ENCODE measurements at places on chromosomes 13 and 19.

- DNase-seq, result no peak
Observed at GRCh38 chr13:43269037-43269481, 245.7 kb downstream of the DNAJC15 start.

- no peak for DNase-seq
Observed at GRCh38 chr13:36430247-36431203, 1.8 kb upstream of the CCNA1 start.

DNA sequence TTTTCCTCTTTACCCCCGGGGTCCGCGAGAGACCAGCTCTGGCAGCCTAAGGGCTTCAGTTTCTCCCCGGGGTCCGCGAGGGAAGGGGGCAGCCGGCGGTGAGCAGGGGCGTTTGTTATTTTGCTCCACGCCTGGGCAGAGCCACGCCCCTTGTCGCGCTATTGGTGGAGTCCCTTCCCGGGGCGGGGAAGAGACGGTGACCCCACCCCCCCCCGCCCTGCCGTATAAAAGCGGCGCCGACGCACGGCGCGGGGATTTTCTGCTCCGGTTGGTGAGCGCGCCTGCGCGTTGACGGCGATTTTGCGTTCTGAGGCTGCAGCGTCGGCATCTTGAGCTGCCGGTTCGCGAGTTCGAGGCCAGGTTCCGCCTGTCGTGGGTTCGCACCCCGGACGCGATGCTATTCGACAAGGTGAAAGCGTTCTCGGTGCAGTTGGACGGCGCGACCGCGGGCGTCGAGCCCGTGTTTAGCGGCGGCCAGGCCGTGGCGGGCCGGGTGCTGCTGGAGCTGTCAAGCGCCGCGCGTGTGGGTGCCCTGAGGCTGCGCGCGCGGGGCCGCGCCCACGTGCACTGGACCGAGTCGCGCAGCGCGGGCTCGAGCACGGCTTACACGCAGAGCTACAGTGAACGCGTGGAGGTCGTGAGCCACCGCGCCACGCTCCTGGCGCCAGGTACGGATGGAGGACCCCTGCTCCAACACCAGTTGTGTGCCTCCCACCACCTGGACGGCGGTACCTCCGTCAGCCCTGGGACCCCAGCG lies at the start of gene ARRDC2:
ARRDC2 (plus strand) TSS at position 254 of the 757 bp plus-strand sequence; CDS start at position 395, 141 bp downstream.
- DNase-seq, result peak; percentile 91

DNA sequence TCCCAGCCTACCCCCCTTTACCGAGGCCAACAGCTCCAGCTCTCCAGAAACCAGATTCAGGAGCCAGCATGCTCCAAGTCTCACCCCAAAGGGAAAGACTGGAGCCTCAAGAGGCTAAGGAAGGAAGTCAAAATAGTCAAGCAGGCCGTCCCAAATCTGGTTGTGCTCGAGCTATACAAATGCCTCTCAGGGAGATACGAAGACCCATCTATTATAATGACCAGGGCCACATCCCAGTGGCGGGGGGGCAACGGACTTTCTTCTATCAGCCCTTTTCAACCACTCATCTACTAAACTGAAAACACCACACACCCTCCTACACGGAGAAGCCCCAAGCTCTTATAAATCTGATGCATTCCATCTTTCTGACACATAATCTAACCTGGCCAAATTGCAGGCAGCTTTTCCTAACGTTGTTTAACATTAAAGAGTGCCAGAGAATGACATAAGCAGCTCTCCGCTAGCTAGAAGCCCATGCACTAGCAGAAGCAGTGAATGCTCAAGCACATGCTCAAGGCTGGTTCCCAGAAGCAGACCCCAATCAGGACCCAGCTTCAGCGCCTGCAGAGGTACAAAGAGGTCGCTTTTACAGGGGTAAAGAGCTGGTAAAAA lies 104.6 kb upstream of the ZNF98 start:
- DNase-seq, result no peak

DNA sequence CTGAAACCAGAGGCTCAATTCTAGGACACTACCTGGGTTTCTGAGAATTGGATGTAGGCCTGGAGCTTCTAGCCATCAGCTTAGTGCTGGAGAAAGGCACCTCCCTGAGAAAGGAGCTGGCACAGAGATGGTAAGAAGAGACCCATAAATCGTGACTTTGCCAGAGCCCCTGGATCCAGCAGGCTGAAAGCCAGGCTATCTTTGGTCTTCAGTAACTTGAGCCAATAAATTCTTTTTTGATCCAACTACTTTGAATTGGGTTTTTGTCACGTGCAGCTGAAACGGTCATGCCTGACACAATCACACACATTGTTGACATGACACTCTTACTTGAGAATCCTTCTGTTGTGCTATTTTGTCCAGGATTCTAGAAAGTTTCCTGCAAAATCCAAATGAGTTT lies 103.4 kb downstream of the LHFPL6 start:
- no peak for DNase-seq

GRCh38 chr19:38792250-38793111 lies 3.5 kb downstream of the LGALS7B start:
- DNase-seq, result peak; percentile 77

DNA sequence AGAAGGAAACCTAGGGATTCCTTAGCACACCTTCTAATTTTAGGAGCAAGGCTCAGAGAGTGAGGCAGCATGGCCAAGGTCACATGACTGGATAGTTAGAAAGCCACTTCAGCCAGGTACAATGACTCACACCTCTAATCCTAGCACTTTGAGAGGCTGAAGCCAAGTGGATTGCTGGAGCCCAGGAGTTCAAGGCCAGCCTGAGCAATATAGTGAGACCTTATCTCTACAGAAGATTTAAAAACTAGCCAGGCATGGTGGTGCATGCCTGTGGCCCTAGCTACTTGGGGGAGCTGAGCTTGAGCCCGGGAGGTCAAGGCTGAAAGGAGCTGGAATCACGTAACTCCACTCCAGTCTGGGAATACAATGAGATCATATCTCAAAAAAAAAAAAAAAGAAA lies 69.2 kb downstream of the TEX26 start:
- DNase-seq, result no peak

- no peak for DNase-seq
Observed at GRCh38 chr19:48558018-48558684, 6.2 kb downstream of the SULT2B1 start.

GRCh38 chr13:43041369-43041921 lies 18.1 kb downstream of the DNAJC15 start:
- no peak for DNase-seq

- DNase-seq, result no peak
Observed at GRCh38 chr13:100666124-100666523, 8.5 kb downstream of the TMTC4 start.

- DNase-seq, result no peak
Observed at GRCh38 chr19:22610121-22610520, 24.0 kb upstream of the ZNF492 start.

DNA sequence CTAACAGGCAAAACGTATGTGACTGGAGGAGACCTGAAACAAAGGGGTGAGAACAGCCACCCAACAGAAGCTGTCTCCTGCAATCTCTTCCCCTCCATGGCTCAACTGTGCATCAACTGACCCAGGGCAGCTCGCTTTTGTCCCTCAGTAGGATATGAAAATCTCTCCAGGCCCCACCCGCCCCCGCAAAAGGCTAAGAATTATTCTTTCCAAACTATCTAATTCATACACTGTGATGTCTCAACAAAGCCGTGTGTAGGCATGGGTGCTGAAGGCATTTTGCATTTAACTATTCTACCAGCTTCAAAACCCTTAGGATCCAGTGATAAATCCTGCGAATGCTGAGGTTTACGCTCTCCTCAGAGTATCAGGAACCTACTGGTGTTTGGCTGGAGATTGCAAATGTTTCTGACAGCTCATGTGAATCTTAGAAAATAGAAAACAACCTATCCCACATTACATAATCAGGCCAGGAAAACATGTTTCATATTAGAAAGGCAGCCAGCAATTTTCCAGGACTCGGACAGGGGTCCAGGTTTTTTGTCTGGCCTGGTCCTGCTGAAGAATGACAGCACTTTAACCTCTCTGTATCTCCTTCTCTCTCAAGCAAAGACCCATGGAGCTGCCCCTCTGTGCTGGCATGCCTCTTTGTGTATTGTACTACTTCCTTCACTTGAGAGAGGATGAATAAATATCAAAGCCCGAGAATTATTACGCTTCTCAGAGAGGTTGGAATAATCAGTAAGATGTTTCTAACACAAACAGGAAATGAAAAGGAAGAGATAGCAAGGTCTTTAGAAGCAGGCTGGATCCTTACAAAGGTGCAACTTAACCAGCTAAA lies 17.3 kb downstream of the DHRS12 start:
- no peak for DNase-seq

DNA sequence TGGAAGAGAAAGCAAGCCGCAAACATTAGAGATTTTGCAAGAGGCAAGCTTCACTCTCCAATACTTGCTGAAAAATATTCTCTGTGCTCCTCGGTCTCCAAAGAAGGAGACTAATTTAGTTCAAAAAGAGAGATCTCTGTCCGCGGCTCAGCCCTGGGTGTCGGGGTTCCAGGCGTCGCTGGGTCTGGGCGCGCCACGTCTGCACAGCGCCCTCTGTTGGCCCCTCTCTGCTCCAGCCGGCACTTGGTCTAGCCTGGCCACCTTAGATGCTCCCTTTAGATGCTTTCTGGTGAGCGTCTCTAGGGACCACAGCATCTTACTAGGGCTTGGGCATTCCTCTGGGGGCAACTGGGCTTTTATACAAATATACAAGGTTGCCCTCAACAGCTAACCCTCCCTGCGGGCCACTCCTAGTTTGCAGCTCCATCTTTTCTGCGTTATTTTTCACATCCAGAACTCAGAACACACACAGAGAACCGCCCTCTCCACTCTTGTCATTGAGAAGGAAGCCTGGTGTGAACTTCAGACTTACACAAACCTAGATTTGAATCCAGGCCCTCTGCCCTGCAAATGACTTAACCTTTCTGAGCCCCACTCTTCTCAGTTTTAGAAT lies 78.3 kb downstream of the CYSLTR2 start:
- peak; percentile 81 for DNase-seq

DNA sequence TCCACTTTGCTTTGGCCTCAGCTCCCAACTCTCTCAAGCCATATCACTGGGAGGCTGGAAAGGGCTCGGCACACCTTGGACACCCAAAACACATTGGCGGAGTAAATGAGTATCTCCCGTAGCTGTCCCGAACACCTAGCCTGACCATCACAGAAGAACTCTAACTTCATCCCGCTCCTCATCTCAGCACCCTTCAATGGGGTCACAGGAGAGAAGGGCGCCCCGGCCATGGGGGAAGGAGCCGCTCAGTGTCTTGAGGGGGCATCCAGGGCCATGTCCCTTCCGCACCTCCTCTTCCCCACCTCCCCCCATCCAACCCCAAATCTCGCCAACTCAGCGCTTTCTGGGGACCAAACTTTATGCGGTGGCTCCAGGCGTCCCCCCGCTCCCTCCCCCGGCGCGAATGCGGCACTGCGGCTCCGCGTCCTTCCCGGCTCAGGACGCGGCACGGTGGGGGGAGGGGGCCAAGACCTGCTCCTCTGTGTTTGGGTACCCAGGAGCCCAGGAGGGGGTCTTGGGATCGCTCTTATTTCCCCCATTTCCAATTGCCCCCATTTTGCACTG lies 3.0 kb downstream of the KCNC3 start:
- no peak for DNase-seq

DNA sequence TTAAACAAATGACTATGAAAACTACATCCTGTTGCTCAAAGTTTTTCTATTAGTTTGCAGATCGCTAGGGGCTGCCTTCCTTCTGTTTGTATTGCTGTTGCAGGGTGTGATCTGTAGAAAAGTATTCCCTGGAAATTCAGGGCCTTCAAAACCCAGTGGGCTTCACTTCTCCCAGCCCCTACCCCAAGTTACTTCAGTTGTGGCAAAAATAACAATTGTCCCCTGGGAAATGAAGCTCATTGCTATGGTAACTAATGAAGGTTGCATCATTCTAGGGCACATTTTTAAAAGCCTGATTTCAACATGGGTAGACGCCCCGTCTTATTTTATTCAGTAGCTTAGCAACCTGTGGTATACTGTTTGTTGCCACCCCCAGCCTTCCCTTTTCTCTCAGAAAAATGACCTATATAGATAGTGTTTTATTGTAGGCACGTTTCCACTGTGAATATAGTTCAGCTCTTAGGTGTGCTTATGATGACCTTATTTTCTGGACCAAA lies 60.9 kb downstream of the WDFY2 start:
- DNase-seq, result no peak

- no peak for DNase-seq
Observed at GRCh38 chr19:31496076-31496475, 146.8 kb upstream of the TSHZ3 start.

GRCh38 chr13:30799356-30799824 lies 64.0 kb downstream of the ALOX5AP start:
- DNase-seq, result no peak

- DNase-seq, result no peak
Observed at GRCh38 chr13:99056381-99057014, 78.6 kb upstream of the DOCK9 start.

- no peak for DNase-seq
Observed at GRCh38 chr19:5006201-5006600, 37.3 kb downstream of the KDM4B start.

DNA sequence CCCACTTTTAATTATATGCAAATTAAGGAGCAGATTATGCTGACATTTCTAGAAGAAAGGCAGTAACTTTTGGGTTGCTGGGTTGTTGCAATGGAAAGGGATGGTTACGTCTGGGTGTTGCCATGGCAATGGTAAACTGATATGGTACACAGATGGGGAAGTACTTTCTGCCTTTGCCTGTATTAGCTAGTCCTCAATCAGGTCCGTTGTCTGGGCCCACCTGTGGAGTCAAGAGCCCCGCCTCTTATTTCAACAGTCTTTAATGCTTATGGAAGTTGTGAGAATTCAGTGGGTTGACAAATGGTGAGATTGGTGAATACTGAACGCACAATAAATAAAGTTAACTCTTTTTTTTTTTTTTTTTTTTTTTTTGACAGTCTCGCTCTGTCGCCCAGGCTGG lies 30.6 kb upstream of the DPP9 start:
- DNase-seq, result no peak

DNA sequence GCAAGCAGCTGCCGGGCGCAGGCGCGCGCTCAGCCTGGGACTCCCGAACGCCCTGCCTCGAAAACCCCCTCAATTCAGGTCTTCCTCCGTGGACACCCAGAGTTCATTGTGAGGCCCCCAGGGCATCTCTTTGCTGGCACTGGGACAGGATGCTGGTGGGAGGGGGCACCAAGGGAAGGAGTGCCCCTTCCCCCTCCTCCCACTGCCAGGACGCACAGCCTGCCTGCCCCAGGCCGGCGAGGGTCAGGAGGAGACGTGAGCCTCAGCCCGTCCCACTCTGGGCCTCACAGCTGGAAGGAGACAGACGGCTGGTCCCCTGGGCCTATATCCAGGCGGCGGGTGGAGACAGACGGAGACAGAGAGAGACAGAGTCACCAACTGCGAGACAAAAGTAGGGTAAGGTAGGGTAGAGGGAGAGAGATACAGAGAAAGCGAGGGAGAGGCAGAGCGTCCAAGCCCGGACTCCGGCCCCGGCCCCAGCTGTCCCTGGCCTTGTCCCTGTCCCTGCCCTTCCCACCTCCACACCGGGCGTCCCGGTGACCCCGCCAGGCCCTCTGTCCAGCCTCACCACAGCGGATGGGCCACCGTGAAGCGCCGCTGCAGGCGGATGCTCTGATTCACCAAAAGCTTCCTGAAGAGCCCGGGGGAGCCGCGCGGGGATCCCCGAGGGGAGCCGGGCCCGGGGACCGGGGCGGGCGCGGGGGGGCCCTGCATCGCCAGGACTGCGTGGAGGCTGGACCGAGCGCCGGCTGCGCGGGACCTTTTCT lies at the start of gene PDE4C:
PDE4C (minus strand) TSS at position 737 of the 767 bp plus-strand sequence; CDS start at position 714, 23 bp downstream.
- no peak for DNase-seq
